ENCODE measurements at places on chromosomes 5 and 9.

GRCh38 chr5:79122973-79123372, 11.4 kb downstream of the BHMT start:
- DNase-seq: no peak

- no peak for DNase-seq
Measured at GRCh38 chr5:9624196-9624947, 5.8 kb downstream of the TAS2R1 start.

DNA sequence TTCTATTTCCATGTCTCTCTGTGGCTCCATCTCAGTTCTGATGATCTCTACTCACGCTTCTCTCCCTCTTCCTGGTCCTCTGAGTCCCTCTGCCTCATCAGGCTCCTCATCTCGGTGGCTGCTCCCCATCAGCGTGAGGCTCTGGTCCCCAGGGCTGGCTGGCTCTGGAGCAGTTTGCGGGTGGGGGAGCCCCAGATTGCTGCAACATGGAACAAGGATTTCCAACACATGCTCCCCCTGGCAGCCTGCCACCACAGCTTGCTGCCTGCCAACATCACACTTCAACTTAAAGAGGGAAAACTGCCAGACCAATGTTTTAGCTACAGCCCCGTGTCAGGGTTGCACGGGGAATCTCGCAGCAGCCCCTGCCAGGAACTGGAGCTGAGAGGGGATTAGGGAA, 77.2 kb upstream of the NEK6 start:
- no peak for DNase-seq

DNA sequence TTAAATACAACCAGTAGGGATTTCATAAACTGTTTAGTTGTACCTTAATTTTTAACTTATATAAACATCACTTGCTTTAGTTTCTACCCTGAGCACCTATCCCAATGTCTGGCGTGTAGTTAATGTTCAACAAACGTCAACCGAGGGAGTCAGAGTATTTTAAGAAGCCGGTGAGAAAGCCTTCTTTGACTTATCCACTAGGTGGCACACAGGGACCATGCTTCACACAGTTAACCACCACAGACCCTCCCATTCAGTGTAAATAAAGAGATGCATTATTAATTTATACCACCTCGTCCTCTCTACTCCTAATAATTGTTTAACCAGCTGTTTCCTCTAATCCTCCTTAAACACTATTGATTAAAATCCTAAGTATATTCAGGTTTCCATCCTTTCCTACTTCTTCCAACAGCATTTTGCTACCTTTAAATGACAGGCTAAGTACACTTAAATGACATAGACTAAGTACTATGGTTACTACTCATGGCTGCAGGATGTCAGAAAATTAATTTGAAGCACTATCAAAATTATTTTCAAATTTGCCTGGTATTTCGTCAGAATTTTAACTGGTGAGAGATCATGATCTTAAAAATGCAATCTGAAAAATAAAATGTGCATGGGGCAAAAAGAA, 2.3 kb downstream of the HAPLN1 start:
- DNase-seq: no peak

- DNase-seq: no peak
Measured at GRCh38 chr5:179171251-179171815, 111.2 kb downstream of the ZNF354C start.

DNA sequence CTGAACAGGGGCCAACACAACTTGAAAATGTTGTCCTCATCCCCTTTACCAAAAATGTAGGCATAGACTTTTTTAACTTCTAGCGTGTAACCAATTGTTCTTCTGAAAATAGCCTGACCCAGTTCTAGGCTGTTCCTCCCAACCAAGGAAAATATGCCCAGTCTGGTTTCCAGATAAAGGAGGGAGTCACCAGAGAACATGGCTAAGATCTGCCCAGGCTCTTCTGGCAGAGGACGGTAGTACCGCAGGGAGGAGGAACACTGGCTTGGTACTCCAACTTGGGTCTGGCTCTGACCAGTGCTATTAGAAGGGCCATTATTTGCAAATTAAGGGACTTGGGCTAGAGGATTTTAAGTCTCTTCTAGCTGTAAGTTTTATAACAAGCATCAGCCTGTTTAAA, 63.1 kb downstream of the GRAMD2B start:
- no peak for DNase-seq

GRCh38 chr5:64453405-64453804, 52.4 kb upstream of the RGS7BP start:
- DNase-seq: no peak

GRCh38 chr5:141560151-141560550, 58.6 kb downstream of the DIAPH1 start:
- DNase-seq: no peak

DNA sequence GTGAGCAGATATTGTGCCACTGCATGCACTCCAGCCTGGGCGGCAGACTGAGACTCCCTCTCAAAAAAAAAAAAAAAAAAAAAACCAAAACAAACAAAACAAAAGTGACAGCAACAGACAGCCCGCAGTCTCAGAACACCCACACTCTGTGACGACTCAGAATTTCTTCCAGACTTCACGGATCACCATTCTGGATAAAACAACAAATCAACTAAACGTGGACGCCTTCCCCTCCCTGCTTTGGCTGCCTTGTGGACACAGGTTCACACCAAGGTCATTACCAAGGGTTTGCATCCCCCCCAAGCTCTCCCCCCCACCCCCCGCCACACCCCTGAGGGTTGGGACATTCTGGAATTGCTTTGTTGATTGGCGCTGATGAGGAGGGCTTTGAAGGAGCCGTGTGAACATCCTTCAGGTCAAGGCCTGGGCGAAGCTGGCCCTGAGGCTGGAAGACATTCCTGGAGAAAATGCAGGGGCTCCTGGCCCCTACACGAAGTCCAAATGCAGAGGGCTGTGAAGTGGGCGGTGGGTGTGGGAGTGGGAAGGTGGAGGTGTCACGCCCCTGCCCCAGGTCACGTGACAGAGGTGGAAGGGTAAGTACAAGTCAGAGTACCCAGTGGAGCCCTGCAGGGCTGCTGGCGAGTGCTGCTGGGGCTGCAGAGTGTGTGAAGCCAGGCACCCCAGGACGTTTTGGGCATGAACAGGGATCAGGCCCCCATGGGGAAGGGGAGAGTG, 10.1 kb downstream of the LCN10 start:
- DNase-seq: no peak

DNA sequence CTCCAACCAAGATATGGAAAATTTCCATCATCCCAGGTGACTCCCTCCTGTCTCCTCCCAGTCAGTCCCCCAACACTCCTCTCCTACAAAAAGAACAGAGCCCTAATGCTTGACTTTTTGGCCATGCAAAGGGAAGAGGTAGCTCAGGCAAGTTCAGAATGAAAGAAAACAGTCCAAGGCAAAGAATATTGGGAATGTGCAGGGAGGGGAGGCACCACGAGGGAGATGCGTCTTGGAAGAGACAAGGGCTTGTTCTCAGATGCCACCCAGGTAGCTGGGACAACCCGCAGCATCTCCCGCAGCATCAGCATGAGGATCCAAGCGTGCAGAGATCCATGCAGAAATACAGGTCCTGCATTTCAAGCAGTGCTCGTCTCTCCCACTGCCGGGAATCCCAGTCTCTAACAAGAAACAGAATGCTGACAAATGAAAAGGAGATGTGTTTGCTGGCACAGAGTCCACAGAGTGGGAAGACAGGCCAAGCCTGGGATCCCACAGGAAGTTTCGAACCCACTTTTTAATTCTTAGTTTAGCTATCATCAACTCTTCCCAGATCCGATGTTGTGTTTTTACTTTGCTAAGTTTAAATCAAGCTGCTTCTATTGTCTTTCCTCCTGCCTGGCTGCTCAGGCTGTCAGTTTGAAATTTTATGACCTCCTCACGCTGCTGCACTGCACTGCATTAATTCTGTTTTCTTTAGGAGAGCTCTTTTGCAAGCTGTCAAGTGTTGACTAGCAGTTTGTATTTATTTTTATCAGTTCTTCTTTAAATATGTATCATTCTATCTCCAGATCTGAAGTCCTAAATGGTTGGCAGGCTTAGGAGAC, 86.8 kb upstream of the OSMR start:
- no peak for DNase-seq

DNA sequence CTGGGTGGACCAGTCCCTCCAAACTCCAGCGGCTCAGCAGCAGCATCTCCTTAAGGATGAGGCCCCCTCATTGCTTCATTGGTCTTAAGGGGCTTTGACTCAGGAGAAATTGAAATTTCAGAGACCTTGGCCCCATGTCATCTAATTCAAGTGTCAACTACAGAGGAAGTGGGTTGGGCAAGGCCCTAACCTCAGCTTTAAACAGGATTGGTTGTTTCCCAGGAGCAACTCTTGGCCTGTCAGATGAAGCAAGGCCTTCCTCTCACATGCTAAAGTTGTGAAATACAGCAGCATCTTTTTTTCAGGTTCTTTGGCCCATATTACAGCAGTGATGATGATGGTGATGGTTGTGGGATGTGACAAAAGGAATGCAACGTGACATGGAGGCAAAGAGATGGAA, 348.3 kb downstream of the ICE1 start:
- no peak for DNase-seq

GRCh38 chr9:93577078-93577974, 942 bp downstream of the PHF2 start:
- no peak for DNase-seq

GRCh38 chr5:74441616-74442015, 198.9 kb downstream of the ENC1 start:
- DNase-seq: no peak

DNA sequence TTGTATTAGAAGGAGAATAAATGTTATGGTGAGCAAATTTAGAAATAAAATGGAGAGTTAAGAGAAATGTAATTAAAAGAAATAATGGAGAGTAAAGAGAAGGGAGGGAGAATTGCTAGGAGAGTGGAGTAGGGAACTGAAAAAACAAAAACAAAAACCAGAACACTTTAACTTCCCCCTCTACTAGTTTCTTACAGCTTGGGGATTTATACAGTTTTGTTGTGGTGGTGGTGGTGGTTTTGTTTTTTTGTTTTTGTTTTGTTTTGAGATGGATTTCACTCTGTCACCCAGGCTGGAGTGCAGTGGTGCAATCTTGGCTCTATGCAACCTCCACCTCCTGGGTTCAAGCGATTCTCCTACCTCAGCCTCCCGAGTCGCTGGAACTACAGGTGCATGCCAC, 322.4 kb downstream of the TMEM167A start:
- DNase-seq: no peak

- no peak for DNase-seq
Measured at GRCh38 chr5:117041926-117042595, 467.4 kb upstream of the SEMA6A start.

GRCh38 chr5:53337827-53338226, 142.6 kb upstream of the FST start:
- DNase-seq: no peak

- no peak for DNase-seq
Measured at GRCh38 chr9:114396558-114397218, 8.9 kb upstream of the AKNA start.

GRCh38 chr5:118392491-118392890, 595.9 kb downstream of the DTWD2 start:
- no peak for DNase-seq

- DNase-seq: no peak
Measured at GRCh38 chr9:17535176-17535575, 43.7 kb upstream of the SH3GL2 start.

- DNase-seq: no peak
Measured at GRCh38 chr5:8366266-8366665, 497.3 kb downstream of the MTRR start.

DNA sequence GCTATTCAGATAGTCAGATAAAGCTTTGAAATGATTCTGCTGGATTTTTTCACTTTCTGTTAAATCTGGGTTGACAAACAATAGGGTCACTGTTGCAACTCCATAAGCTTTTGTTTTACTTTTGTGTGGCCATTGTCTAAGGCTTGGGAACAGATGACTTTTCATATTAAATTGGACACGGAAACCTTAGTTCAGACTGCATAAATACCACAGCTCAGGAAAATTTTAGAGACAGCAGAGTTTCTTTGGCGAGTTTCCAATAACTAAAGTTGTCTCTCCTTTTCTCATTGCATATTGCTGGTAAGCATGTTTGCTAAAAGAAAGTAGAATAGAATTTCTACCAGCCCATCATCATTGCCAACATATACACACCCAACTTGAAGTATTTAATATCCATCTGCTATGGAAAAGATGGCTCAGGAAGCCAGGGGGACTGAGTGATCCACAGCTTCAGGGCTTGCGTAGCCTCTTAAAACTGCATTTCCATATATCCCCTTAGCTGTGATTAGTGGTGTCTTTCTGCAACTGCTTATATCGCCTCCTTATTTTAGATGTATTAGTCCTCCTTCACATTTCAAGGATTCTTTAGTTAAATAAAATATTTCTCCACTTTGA, 168.2 kb downstream of the ARHGAP26 start:
- DNase-seq: no peak

- no peak for DNase-seq
Measured at GRCh38 chr5:166068547-166069335, 2222.7 kb upstream of the WWC1 start.

DNA sequence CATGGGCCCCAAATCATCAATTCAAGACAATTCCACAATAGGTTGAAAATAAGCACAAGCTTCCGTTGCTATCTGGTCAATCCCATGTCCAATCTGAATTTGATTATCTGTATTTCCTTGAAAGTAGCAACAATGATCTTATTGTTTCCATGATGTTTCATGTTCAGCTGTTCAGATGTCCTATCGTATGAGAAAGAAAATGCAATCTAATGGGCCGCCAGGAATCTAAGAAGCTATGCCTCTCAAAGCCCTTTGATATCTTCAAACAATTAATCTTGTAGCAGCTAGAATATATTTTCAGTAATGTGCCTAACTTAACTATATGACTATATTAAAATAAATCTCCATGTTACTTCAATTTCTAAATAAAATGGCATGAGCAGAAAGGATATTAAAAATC, 32.1 kb upstream of the ALDOB start:
- no peak for DNase-seq

DNA sequence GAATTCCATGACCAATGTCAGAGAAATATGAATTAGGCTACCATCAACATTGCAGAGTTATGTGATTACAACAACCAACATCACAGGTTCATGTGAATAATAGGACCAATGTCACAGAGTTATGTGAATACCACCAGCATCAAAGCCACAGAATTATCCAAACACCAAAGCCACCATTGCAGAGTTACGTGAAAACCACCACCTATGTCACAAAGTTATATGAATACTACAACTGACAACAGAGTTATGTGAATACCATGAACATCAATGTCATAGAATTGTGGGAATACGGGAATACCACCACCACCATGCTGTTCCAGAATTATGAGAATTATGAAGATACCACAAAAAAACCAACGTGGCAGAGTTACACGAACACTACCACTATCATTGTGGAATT, 64.8 kb downstream of the SHC3 start:
- no peak for DNase-seq

GRCh38 chr5:76641514-76642120, 18.4 kb upstream of the F2RL2 start:
- DNase-seq: peak; percentile 43

DNA sequence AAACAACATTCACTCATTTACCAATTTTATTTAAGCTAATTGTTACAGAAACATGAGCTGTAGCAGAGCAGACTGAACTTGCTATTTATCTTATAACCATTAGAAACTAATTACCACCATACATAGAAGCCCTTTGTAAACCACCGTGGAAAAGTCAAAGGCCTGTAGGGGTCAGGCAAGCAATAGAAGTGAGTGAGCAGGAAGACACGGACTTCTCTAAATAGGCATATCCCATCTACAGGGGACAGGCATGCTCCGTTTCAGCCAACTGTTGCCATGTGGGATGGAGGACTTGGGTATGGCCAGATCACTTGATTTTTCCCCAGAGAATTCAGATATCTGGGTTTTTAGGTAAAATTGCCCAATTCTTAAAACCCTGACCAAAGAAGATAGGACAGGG, 44.8 kb downstream of the PRRC1 start:
- DNase-seq: no peak

GRCh38 chr5:140220032-140220697, 45.2 kb downstream of the CYSTM1 start:
- no peak for DNase-seq

GRCh38 chr9:89961616-89962341, 357.0 kb downstream of the GADD45G start:
- DNase-seq: no peak
